Activated CD4-positive, CD25-positive, alpha-beta regulatory T cell treated with anti-CD3 and anti-CD28 coated beads, Interleukin-2, amount 50 U/mL, for 72 hours (primary cell): ENCODE measurements at places on chromosomes 1 and 21.

DNA sequence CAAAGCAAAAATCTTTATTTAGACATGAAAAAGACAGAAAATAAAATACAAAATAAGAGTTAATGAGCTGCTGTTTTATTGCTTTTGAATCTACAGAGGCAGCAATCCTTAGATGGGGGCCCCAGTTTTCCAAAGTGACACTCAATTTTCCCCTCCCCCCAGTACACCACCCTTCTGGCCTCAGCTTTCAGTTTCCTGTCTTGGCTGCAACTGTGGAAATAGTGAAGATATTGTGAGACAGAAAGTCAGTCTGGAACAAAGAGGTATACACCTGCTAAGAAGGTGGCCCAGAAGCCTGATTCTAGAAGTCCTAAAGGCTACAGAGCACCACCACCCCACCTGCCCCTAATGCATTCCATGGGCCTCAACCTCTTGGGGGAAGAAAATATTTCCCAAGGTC, 1.1 kb upstream of the MTMR11 start:
- no peak for DNase-seq

GRCh38 chr21:35705888-35706287, 354.4 kb downstream of the SETD4 start:
- no peak for DNase-seq

DNA sequence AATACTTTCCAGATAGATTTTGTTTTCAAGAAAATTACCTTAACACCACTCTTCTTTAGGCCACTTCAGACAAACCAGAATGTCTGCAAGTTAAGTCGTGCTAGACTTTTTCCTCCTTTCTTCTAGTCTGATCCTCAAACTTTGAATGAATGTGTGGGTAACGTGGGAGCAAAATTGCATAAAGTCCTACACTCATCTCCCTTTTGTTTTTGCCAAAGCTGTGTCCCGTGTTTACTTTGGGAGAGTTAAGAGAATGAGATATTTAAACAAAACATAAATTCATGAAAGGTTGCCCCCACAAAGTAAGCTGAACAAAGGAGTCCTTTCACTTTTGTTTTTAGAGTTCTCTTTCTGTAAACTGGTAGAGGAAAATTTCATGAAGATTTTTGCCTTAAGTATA, 16.9 kb upstream of the VAMP3 start:
- no peak for DNase-seq

- no peak for DNase-seq
These were observed 239.3 kb downstream of the NRIP1 start for GRCh38 chr21:14825514-14825974.

- peak; percentile 78 for DNase-seq
These were observed at the start of the genes AMPD2 and GNAT2 for GRCh38 chr1:109619576-109620400. AMPD2 (plus strand) TSS chr1:109619837; CDS start chr1:109621176, 1,339 bp downstream. GNAT2 (minus strand) TSS chr1:109619616; CDS start chr1:109612870, 6,746 bp downstream.

- no peak for DNase-seq
These were observed 27.8 kb upstream of the IFNAR2 start for GRCh38 chr21:33201956-33202355.

GRCh38 chr1:177077734-177078499, 86.6 kb downstream of the ASTN1 start:
- DNase-seq = no peak

DNA sequence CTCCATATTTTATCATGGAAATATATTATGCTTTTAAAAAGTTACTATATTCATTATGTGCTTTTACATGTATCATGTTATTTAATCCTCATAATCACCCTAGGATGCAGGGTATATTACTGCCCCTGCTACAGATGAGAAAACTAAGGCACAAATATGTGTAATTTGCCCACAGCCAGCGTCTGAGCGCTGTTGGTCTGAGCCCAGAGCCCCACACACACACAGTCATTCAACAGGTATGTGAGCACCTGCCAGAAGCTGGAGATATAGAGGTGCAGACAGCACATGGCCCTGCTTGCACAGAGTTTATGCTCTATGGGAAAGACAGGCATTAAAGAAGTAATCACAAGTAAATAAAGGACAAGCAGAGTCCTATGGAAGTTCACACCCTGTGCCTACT, 49.8 kb upstream of the SEC16B start:
- no peak for DNase-seq

DNA sequence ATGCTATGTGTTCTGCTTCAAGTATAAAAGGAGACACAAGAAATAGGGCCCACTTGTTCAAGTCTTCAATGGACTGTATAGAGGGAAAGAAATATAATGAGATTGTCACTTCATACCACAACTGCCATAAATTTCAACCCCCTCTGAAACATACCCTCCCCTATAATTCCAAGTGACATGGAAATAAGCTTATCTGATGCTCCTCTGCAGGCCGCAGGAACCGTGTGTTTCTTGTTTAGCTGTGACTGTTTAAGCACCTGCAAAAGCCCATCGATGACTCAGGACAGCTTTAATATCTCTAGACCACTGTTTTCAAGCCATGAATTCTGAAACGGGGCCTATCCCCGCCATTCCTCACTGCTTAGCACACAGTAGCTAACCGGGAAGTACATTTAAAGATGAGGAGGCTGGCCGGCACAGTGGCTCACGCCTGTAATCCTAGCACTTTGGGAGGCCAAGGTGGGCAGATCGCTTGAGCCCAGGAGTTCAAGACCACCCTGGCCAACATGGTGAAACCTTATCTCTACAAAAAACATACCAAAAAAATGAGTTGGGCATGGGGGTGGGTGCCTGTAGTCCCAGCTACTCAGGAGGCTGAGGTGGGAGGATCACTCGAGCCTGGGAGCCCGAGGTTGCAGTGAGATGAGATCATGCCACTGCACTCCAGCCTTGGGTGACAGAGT, 4.2 kb downstream of the HLCS start:
- DNase-seq = no peak
